Activated naive CD4-positive, alpha-beta T cell treated with anti-CD3 and anti-CD28 coated beads for 36 hours (primary cell): ENCODE measurements at places on chromosomes 5 and 9.

- no peaks in the 10 kb centered on the region for H3K4me1 ChIP-seq
- no peak for DNase-seq
- H3K27ac ChIP-seq, result no peak overlapping the region
- no peak overlapping the region for H3K4me3 ChIP-seq
These were observed 18.6 kb downstream of the ZNF622 start for GRCh38 chr5:16446993-16447392.

DNA sequence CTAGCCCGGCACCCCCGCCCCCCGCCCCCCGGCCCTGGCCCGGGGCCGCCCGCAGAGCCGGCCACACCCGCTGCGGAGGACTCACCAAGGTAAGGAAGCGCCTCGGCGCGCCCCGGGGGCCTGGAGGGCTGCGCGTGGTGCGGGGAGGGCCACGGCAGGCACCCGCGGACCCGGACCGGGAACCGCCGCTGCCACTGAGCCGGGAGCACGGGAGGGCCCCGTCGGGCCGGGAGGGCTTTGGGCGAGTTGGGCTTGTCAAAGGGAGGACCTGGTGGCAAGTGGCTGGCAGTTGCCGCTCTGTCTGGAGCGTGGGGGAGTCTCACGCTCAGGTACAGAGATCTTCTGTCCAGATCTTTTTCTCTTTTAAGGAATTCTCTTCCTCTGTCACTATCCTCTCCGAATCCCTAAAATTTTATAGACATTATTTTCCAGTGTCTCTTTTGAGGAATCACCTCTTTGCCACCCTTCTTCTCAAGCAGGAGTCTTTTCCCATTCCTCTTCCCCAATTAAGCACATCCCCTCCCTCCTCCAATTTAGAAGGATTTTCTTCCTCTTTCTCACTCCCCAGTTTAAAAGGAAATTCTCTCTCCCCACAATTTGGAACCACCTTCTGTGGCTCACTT is 11.3 kb upstream of the LHX2 start:
- no peak for DNase-seq
- no peaks in the 10 kb centered on the region for H3K36me3 ChIP-seq
- H3K4me3 ChIP-seq, result peak overlapping the region; percentile 48

- H3K4me3 ChIP-seq, result no peak overlapping the region
- peak overlapping the region; percentile 72 for H3K27ac ChIP-seq
- H3K36me3 ChIP-seq, result peaks cover 48% of the 10 kb centered on the region
- no peaks in the 10 kb centered on the region for H3K27me3 ChIP-seq
- DNase-seq, result no peak
- H3K4me1 ChIP-seq, result peaks cover 12% of the 10 kb centered on the region
These were observed 11.8 kb downstream of the HNRNPAB start for GRCh38 chr5:178216088-178216534.

GRCh38 chr5:50711280-50711679 is 44.8 kb downstream of the PARP8 start:
- DNase-seq, result peak; percentile 76

- H3K27ac ChIP-seq, result peak overlapping the region; percentile 98
- DNase-seq, result peak; percentile 78
- peaks cover 4% of the 10 kb centered on the region for H3K36me3 ChIP-seq
- no peaks in the 10 kb centered on the region for H3K27me3 ChIP-seq
These were observed 53.4 kb upstream of the SUB1 start for GRCh38 chr5:32531885-32532520.

- DNase-seq, result no peak
- no peak overlapping the region for H3K27ac ChIP-seq
- no peaks in the 10 kb centered on the region for H3K27me3 ChIP-seq
- H3K36me3 ChIP-seq, result no peaks in the 10 kb centered on the region
- no peaks in the 10 kb centered on the region for H3K4me1 ChIP-seq
These were observed 8.8 kb upstream of the OMD start for GRCh38 chr9:92432972-92433548.

DNA sequence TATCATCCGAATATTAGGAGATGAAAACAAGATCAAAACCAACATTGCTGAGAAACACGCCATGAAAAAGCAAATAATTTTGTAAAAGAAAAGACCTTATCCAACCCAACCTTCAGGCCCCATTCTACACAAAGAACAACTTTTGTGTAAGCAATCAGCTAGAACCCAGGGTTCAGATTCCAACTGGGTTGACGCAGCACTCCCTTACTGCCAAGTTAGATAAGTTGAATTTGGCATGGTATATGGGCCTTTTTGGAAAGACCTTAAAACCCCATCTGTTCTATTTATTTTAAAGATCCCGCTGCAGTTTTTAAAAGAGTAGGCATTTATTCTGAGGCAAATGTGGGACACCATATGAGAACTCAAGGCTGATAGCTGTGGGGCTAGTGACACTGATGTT is 2033.8 kb upstream of the WWC1 start:
- no peak for DNase-seq
- H3K36me3 ChIP-seq, result no peaks in the 10 kb centered on the region
- no peak overlapping the region for H3K4me3 ChIP-seq
- no peaks in the 10 kb centered on the region for H3K27me3 ChIP-seq

- H3K27ac ChIP-seq, result no peak overlapping the region
- H3K4me3 ChIP-seq, result no peak overlapping the region
- H3K4me1 ChIP-seq, result peaks cover 19% of the 10 kb centered on the region
- DNase-seq, result no peak
These were observed 2.9 kb upstream of the ICE1 start for GRCh38 chr5:5419291-5420210.

DNA sequence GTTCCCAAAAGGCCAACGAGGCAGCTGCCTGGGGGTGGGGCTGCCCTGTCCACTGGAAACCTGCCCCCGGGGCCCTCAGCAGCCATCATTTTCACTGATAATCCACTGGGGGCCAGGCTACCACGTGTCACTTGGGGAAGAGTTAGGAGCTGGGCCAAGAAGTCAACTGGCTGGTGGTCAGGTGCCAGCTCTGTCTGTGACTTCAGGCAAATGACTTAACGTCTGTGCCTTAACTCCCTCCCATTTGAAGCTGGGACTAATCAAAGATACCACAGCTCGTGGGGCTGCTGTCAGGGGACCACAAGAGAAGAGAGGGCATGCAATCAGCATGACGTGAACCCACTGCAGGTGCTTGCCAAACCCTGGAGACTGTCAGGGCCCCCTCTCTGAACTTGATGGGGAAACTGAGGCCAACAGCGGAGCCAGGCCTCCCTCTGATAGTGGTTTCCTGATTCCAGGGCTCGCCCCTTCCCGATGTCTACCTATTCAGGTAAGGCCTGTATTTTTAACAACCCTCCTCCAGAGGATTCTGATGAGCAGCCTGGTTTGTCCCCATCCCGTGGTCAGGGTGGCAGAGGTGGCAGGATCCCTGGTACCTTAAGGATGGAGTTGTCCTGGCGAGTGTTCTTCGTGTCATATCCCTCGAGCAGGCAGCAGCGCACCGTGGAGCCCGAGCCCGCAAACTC is 12.3 kb upstream of the DPM2 start:
- no peak for DNase-seq
- H3K4me3 ChIP-seq, result no peak overlapping the region
- peak overlapping the region; percentile 84 for H3K27ac ChIP-seq

- H3K4me1 ChIP-seq, result no peaks in the 10 kb centered on the region
- H3K4me3 ChIP-seq, result no peak overlapping the region
- no peak for DNase-seq
- H3K36me3 ChIP-seq, result no peaks in the 10 kb centered on the region
These were observed 659.4 kb upstream of the ADAMTS16 start for GRCh38 chr5:4480528-4481349.

DNA sequence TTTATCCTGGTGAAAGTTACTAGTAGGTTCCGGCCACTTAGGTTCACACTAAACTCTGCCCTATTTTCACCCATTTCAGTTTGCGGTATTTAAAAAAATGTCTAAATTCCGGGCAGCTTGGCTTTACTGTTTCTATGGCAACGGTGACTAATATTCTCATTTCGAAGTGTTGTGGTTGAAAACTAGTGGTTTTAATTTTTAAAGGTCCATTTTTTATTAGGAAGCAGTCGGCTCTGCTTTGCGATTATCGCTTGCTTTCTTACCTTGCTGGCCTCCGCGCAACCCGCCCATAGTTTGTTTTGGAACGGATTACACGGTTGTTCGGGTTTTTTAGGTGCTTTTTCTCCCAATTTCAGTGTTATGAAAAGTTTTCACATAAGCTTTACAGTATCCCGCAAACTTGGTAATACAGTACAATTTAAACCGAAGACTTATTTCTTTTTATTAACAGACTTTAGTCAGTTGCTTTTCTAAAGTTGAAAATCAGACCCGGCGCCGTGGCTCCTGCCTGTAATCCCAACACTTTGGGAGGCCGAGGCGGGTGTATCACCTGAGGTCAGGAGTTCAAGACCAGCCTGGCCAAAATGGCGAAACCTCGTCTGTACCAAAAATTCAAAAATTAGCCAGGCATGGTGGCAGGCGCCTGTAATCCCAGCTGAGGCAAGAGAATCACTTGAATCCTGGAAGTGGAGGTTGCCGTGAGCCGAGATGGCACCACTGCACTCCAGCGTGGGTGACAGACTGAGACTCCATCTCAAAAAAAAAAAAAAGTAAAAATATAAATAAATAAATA is 1.6 kb downstream of the KDM4C start:
- peak overlapping the region; percentile 85 for H3K27ac ChIP-seq
- H3K27me3 ChIP-seq, result no peaks in the 10 kb centered on the region
- H3K36me3 ChIP-seq, result peaks cover 5% of the 10 kb centered on the region
- peak; percentile 30 for DNase-seq

- no peak overlapping the region for H3K27ac ChIP-seq
- H3K27me3 ChIP-seq, result no peaks in the 10 kb centered on the region
- H3K36me3 ChIP-seq, result peaks cover 8% of the 10 kb centered on the region
- DNase-seq, result no peak
- no peaks in the 10 kb centered on the region for H3K4me1 ChIP-seq
These were observed 6.6 kb downstream of the ARL10 start for GRCh38 chr5:176371621-176372539.

- H3K4me3 ChIP-seq, result no peak overlapping the region
- no peaks in the 10 kb centered on the region for H3K4me1 ChIP-seq
- H3K27ac ChIP-seq, result no peak overlapping the region
- DNase-seq, result no peak
- no peaks in the 10 kb centered on the region for H3K27me3 ChIP-seq
- H3K36me3 ChIP-seq, result no peaks in the 10 kb centered on the region
These were observed 131.7 kb downstream of the ADAMTS16 start for GRCh38 chr5:5271786-5272321.

GRCh38 chr9:75990156-75990555 is 99.7 kb downstream of the PCSK5 start:
- H3K27ac ChIP-seq, result no peak overlapping the region
- no peaks in the 10 kb centered on the region for H3K27me3 ChIP-seq
- DNase-seq, result no peak
- H3K4me1 ChIP-seq, result peaks cover 64% of the 10 kb centered on the region
- H3K36me3 ChIP-seq, result peaks cover 35% of the 10 kb centered on the region
- no peak overlapping the region for H3K4me3 ChIP-seq

- no peaks in the 10 kb centered on the region for H3K36me3 ChIP-seq
- no peaks in the 10 kb centered on the region for H3K4me1 ChIP-seq
- H3K27ac ChIP-seq, result no peak overlapping the region
- H3K4me3 ChIP-seq, result no peak overlapping the region
- no peak for DNase-seq
These were observed 18.4 kb downstream of the GADD45G start for GRCh38 chr9:89622933-89623861.

GRCh38 chr9:90965226-90966030 is 163.8 kb downstream of the SYK start:
- peaks cover 17% of the 10 kb centered on the region for H3K27me3 ChIP-seq
- no peaks in the 10 kb centered on the region for H3K36me3 ChIP-seq
- peaks cover 9% of the 10 kb centered on the region for H3K4me1 ChIP-seq

GRCh38 chr5:14816999-14817761 is 54.4 kb downstream of the ANKH start:
- H3K27ac ChIP-seq, result no peak overlapping the region
- no peak overlapping the region for H3K4me3 ChIP-seq
- peaks cover 76% of the 10 kb centered on the region for H3K4me1 ChIP-seq

- H3K4me1 ChIP-seq, result no peaks in the 10 kb centered on the region
- H3K4me3 ChIP-seq, result no peak overlapping the region
- peaks cover 3% of the 10 kb centered on the region for H3K27me3 ChIP-seq
- DNase-seq, result no peak
These were observed 30.7 kb upstream of the TENT2 start for GRCh38 chr5:79581535-79581934.

DNA sequence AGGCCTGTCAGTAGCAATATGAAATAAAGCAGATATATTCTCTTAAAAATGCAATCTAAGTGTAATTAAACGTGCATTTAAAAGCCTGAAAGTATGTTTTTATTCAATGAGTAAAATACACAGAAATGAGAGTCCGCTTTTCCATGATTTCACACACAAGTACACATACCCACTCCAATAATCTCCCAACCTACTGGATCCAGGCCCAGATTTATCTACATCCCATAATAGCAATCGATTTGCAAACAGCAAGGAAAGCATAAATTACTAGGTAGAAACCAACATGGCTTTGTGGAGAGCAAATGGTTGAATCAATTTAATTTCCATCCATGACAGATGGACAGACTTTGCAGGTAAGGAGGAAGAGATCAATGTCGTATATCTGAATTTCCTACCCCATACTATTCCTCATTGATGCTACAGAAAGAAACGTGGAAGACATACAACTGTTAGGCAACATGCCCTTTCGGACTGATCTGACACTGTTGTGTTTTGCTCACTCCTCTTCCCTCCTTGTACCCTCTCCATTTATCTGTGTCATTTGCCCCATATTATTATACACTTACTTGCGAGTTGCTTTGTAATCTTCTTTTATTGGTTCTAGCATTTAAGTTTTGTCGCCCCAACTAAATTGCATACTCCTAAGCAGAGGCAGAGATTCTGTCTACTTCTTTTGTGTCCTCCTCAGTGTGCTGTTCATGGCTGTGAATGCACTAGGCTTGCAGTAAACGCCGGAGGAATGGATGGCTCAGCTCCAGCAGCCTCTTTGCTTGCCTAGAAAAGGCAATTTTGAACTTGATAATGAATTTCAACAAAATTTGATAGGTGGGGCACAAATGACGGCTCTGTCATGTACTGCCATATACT is 133.6 kb downstream of the NFIB start:
- H3K4me1 ChIP-seq, result no peaks in the 10 kb centered on the region
- H3K4me3 ChIP-seq, result no peak overlapping the region
- DNase-seq, result no peak
- no peak overlapping the region for H3K27ac ChIP-seq
- H3K36me3 ChIP-seq, result no peaks in the 10 kb centered on the region

GRCh38 chr9:133526721-133527321 is 2.1 kb upstream of the MYMK start:
- DNase-seq, result no peak
- no peaks in the 10 kb centered on the region for H3K36me3 ChIP-seq
- peaks cover 7% of the 10 kb centered on the region for H3K4me1 ChIP-seq
- no peak overlapping the region for H3K27ac ChIP-seq
- no peaks in the 10 kb centered on the region for H3K27me3 ChIP-seq

- H3K4me1 ChIP-seq, result no peaks in the 10 kb centered on the region
- H3K4me3 ChIP-seq, result no peak overlapping the region
- DNase-seq, result no peak
- H3K36me3 ChIP-seq, result no peaks in the 10 kb centered on the region
These were observed 63.0 kb upstream of the TAF11L2 start for GRCh38 chr5:17434982-17435381.
